ENCODE measurements at places on chromosomes 1 and 21.

GRCh38 chr1:14970799-14971141 is 182.8 kb upstream of the TMEM51 start:
- no peak for DNase-seq

- DNase-seq: no peak
These were observed 140.6 kb downstream of the PEX14 start for GRCh38 chr1:10615332-10615731.

DNA sequence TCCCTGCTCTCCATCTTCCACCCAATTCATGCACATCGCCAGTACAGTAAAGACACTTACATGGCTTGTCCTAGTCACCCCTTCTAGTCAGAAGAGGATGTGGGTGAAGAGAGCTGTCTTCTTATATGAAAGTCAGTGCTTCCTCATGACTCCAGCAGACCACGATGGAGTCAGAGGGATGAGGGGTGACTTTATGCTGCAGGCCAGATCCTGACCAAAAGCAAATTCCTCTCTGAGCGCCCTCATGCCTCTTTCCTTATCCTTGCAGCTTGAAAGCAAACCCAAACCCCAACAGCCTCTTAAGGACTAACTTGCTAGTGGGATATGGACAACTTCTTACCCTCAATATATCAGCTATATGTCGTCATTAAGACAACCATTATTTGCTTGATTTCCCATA is 348.2 kb upstream of the DUSP10 start:
- DNase-seq: no peak

GRCh38 chr1:183194527-183195141 is 8.6 kb downstream of the LAMC2 start:
- no peak for DNase-seq

GRCh38 chr1:233606813-233607212 is 7.1 kb upstream of the KCNK1 start:
- no peak for DNase-seq

GRCh38 chr1:115337276-115337632 is 795 bp downstream of the NGF start:
- DNase-seq: no peak

DNA sequence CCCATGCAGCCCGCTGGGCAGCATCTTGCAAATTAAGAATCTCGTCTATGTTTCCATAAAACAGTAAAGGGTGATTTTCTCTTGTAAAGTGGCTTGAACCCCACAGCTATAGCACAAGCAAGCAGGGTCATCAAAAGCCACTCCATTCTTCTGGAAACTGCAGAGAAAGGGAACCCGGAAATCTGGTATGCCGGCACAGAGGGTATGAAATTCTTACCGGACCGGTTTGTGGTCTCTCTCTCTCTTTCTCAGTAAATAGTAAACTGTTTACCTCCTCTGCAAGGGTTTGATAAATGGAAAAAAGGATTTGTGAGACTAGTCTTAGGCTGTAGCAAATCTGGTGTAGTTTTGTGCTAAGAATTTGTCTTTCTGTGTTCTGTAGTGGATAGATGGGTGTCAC is 2.7 kb upstream of the ADSS2 start:
- no peak for DNase-seq

GRCh38 chr1:46568461-46568891 is 17.0 kb upstream of the KNCN start:
- no peak for DNase-seq

- no peak for DNase-seq
These were observed 29.8 kb downstream of the GPR137B start for GRCh38 chr1:236172041-236172579.

DNA sequence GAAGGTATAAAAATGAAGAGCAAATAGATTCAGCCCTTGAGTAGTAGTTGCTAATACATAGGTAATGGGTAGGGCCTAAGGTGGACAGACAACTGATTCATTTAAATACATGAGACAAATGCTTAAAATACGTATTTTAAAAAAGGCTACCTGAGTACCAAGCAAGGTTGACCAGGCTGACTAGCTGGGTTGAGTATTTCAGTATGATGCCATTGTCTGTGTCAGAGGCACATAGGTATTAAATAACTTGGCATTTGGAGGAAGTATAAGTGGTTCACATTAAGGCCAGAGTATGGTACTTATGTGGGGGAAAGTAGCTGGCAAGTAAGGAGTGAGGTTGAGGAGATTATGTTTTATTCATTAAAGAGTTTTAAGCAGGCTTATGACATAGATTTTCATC is 19.4 kb downstream of the NEK7 start:
- DNase-seq: no peak

GRCh38 chr1:81409780-81410274 is 390.9 kb upstream of the ADGRL2 start:
- no peak for DNase-seq

GRCh38 chr1:47411436-47411835 is 4.6 kb upstream of the FOXE3 start:
- no peak for DNase-seq

- no peak for DNase-seq
These were observed 15.5 kb downstream of the PROX1 start for GRCh38 chr1:214003233-214003632.

DNA sequence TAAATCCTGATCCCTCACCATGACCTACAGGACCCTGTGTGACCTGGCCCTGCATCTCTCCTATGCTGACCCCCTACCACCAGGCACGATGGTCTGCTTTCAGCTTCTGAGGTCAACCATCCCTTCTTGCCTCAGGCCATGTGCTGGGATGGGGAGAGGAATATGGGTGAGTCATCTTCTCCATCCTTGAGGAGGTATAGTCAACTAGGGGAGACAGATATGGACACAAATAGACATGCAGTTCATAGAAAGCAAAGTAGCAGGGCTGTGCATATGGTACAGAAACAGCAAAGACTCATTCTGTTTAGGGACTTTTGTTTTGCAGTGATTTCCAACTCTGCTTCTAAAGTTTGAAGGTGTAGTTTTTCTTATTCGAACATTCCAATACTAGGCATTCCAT is 250.8 kb upstream of the FGGY start:
- no peak for DNase-seq

DNA sequence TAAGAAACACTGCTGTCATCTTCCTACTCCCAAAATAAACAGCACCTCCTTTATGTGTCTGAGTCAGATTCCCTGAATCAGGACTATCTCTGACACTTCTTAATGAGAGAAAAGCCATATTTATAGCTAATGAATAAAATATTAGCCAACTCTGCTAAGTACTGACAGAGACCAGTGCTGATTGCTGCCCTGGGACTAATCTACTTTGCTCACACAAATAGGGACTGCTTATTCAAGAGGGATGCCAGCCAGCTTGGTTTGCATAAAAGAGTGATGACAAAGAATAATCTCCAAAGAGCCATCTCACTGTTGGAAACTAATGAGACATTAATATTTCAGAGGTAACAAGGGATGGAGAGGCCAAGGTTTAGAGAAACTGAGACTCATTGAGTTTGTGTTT is 36.4 kb downstream of the FYB2 start:
- no peak for DNase-seq

DNA sequence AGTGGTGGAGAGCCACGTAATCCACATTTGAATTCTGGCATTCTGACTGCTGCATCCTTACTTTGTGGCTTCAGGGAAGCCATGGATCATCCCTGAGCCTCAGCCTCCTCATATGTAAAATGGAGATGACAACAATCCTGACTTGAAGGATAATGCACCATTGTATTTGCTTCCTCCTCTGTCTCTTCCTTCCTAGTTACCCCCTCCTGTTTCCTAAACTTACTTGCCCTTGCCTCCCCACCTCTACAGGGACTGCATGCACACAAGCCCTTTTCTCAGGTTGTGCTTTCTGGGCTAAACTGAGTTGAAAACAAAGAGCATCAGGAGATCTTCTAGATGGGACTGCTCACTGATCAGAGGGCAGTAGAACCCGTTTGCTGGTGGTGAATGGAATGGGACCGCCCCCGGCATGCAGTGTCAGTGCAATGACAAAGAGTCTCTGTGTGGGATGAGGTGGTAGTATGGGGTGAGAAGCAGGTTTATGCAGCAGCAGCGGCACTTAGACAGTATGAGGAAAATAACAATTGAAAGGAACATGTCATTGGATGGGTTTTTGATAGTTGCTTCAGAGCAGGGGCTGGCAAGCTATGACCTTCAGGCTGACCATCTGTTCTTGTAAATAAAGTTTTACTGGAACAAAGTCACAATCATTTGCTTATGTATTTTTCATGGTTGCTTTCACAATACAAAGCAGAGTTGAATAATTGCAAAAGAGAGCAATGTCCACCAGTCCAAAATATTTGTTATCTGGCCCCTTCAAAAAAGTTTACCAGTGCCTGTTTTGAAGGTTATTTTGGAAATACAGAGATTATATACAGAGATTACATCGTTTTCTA is 6.1 kb upstream of the ADAMTS1 start:
- DNase-seq: no peak

- DNase-seq: no peak
These were observed 50.8 kb downstream of the TOMM20 start for GRCh38 chr1:235077571-235078479.

DNA sequence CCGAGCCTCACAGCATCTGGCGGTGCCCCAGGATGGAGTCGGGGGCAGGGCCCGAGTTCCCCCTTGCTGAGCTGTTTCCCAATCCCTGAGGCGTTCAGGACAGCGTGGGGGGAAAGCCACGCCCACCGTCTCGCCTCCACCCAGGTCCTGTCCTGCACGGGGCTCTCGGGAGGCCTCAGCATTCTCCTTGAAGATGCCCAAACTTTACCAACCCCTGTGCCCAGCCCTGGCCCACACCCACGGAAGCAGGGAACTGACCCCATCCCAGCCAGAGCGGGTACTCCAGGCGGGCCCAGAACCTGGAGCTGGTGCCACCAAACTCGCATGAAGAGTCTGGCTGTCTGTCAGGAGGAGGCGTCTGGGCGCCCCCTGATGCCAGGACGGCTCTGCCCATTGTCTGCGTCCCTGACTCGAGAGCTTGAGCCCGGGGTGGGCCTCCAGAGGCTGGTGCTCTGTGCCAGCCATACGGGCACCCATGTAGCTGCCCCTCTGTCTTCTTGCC is 35.3 kb upstream of the POFUT2 start:
- DNase-seq: no peak

GRCh38 chr1:103986792-103987191 is 237.1 kb downstream of the AMY1C start:
- no peak for DNase-seq

DNA sequence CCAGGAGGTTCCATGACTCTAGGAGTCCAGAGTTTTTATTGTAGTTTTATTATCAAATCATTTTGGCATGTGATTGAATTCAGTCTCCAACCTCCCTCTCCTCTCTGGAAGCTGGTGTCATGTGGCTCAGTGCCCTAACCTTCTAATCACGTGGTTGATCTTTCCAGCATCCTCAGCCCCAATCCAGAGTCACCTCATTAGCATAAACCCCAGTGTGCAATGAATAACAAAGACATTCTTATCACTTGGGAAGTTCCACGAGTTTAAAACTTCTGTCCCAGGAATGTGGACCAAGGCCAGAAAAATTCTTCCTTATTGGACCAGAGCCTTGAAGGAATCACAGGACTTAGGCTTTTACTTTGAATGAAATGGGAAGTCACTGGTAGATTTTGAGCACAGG is 52.2 kb downstream of the KIRREL1 start:
- DNase-seq: no peak

DNA sequence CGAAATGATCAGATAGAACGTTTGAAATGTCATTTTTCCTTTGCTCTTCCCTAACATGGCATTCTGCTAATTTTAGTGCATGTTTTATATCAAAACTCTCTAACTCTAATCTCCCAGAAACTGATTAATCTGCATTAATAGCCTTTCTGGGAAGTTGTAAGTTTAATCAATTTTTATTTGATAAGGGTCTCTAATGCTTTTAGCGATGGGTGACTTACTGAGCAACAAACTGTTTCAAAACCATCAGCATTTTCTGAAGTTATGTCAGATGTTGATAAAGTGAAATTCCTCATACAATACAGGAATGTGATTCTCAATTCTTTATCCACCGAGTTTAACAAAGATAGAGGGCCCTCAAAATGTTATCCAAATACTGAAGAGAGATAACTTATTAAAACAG is 431.6 kb upstream of the CXADR start:
- DNase-seq: no peak

DNA sequence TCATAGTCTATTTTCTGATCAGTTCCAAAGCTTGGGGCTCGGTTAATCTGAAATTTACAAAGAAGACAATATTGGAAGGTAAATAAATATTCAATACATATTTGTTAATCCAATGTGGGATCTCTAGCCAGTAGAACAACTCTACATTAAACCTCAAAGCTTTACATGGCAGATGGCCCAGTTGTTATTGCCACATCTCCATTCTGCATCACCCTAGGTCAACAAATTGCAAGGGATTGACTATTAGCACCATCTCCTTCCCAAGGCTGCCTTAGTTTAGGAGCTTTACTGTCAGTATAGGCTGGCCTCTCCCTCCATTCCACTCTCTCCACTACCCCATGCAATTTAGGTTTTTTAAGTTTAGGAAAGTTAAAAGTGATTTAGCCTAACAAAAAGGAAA is 69.7 kb downstream of the TTLL7 start:
- DNase-seq: no peak

- DNase-seq: no peak
These were observed 12.2 kb downstream of the FH start for GRCh38 chr1:241507189-241507863.

GRCh38 chr1:155070721-155071569 is 7.4 kb downstream of the EFNA4 start:
- DNase-seq: no peak

DNA sequence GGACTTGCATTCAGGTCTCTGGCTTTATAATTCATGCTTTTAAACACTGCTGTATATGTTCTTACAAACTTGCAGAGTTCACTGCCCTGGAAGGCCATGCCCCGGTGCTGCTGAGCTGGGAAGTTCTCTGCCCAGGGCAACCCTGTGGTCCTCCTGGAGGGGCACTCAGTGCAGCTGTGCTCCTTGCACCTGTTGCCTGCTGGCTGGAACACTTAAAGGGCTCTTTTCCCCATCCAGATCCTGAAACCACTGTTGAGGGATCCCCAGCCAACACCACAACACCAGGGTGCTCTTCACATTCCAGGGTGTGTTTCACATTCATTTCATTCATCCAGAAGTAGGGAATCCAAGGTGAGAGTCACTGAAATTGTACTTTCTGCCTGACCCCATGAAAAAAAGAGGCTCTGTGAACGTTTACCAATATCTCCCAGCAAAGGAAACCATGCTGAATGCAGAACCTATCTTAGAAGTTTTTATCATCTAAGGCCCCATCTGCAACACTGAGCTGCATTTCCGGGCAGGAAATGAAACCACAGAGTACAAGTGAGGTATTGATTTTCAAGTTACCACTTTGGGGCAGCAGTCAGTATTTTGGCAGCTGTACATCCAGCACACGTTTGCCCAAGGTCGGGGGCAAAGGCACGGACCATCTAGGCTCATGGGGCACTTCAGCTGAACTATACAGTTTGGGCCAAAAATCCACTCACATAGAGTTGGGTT is 16.4 kb upstream of the KIAA0040 start:
- DNase-seq: peak; percentile 31

DNA sequence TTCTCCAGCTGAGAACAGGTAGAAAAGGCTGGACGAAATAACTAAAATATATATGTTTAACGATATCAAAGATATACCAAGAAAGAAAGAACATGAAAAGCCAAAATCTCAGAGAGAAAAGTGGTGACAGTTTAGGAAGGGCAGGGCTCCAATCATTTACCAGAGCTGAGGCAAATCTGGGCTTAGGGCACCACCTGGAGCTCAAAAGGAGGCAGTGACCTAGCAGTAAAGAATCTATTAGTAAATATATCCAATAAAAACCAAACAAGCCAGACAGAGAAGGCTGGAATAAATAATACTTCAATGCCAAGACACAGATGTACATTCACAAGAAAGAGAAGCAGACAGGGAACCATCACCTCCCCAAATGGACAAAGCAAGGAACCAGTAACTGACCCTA is 43.5 kb downstream of the CHIA start:
- DNase-seq: peak; percentile 36

All from stimulated activated CD8-positive, alpha-beta memory T cell treated with anti-CD3 and anti-CD28 coated beads, Interleukin-15, amount 100 ng/mL, for 4 hours (primary cell).